ENCODE measurements at places on chromosomes 4 and X.

- DNase-seq: no peak
Measured at GRCh38 chrX:154724993-154725756, 25.7 kb downstream of the GAB3 start.

- DNase-seq: no peak
Measured at GRCh38 chr4:40275065-40275730, 59.9 kb upstream of the CHRNA9 start.

DNA sequence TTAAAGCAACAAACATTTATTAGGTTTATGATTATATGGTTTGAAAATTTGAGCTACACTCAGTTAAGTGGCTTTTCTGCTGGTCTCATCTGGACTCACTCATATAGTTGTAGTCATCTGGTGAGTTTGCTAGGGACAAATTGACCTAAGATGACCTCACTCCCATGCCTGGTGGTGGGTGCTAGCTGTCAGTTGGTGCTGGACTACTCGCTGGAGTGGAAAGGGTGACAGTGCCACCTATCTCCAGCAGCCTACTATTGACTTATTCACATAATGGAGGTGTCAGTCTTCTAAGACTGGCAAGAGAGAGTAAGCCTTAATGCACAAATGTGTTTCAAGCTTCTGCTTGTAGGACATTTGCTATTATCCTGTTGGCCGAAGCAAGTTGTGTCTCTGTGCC lies 88.2 kb downstream of the TASL start:
- DNase-seq: no peak

GRCh38 chr4:163991298-163991865 lies 496.9 kb downstream of the TMA16 start:
- DNase-seq: no peak

- no peak for DNase-seq
Measured at GRCh38 chr4:13957871-13958270, 330.3 kb upstream of the BOD1L1 start.

GRCh38 chr4:16120720-16121119 lies 36.9 kb upstream of the PROM1 start:
- DNase-seq: no peak

DNA sequence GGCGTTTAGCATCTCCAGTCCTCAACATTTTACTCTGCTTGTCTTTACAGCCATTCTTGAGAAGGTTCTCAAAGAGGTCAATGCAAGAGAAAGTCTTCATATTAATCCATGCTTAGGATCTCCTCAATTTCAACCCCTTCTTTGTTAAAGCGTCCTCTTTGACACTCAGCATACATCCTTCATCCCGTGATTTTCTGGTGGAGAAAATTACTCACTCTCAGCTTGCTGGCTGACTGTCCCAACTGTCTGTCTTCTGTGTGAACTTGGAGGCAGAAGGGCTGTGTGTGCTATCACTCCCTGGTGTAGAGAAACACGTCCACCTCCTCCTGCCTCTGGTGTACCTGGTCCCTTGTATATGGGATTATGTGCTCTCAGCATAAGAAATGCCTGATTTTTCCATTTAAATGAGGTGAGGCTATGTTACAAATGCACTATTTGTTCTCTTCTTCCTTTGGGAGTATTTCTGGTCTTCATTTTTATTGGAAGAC lies 57.8 kb downstream of the GALNT7 start:
- DNase-seq: no peak

DNA sequence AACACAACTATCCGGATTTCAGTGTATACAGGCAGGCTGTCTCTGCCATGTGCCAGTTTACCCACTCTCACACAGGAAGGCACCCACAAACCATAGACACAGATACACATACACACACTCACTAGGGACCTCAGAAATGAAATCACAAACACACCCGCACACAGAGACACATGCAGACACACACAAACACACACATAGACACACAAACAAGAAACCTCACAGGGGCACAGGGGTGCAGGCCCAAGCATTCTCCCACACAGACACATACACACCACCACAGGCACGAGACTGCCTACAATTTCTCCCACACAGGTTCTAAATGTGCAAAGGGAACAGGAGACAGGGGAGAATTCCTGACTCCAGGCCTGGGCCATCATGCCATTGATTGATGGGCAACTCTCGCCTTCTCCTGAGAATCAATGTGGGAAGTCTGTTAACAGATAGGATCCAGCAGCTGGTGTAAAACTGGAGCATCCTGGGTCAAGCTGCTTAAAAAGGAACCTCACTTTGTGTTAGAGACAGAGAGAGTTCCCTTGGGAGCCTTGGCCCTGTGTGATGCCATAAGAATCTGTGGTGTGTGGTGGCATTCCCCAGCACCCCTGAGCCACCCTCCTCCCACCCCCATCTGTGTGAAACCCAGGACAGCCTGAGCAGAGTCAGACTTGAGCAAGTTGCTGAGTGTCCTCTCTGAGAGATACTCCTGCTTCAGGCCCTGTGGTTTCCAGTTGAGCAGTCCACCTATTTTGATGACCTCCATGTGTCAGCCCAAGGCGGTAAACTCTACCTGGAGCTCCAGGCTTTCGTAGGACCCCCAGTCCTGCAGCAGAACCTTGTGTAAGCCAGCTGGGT lies 33.9 kb downstream of the NBDY start:
- peak; percentile 42 for DNase-seq

- DNase-seq: no peak
Measured at GRCh38 chrX:118049713-118050112, 66.9 kb downstream of the KLHL13 start.

DNA sequence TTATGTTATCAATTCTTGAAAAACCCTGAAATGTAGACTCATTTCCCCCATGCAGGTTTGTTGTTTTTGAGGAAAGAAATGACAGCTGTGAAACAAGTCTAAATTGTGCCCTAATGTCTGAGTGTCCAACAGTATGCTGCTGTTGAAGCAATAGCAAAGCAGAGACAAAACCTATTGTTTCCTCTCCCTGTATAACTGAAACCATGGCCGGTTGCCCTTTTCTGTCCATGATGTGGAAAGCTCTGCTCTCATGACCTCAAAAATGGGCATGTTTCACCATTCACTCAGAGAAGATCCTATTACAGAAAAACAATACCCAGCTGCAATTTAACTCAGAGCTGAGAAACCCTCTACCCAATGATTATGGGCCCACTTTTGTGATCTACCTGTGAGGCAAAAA lies 312.6 kb upstream of the FTHL17 start:
- DNase-seq: no peak

DNA sequence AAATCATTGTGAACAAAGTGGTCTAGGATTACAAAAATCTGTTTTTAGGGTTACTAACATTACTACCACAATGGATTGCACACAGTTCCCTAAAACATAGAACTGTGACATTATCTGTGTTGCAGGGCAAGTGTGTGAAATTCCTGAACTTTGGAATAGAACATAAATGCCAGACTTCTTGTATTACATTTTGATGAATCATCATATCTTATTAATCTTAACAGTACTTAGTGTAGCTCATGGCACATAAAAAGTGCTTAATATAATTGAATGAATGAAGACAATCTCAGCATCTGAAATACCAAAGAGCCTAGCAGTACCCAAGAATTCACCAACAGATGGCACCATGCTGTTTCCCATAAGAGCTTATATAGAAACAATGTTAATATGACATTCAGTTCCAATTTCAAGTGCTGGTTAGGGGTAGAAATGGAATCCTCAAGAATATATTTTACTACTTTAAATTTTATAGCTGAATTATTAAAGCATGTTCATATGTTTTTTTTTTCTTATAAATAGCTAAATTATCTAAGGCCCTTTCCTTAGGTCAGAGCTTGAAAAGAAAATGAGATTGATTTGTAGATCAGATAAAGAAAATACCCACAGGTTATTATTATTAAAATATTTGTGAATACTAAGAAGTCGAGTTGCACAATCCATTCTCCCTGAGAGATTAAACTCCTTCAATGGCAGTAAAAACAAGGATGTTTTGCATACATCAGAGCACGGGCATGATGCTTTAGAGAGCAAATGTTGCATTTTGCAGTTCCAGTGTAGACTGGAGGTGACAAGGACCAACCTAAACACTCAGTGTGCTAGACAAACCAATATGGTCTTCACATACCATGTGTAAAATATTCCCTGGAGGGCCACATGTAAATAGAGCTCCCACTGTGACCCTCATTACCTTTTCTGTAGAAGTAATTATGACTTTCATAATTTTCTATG lies 25.7 kb upstream of the SHISA3 start:
- no peak for DNase-seq

- no peak for DNase-seq
Measured at GRCh38 chrX:130336531-130336930, 3.2 kb upstream of the SLC25A14 start.

DNA sequence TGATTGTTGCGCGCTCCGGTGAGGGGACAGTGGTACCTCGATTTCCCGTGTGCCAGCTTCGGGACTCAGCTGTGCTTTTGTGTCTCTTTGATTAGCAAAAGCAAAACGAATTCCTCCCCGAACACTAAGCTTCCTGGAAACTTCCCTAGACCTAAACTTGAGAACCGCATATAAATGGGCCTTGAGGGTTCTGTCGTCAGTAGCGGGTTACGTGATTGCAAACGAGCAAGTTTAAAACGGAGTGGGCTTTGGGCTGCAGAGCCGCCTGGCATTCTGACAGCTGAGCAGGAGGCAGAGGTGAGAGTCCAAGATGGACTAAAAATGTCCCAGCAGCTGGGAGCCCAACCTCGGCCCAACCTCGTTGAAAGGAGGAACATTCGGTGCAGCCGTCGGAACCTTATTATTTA lies 1.2 kb upstream of the TAPT1 start:
- DNase-seq: no peak

DNA sequence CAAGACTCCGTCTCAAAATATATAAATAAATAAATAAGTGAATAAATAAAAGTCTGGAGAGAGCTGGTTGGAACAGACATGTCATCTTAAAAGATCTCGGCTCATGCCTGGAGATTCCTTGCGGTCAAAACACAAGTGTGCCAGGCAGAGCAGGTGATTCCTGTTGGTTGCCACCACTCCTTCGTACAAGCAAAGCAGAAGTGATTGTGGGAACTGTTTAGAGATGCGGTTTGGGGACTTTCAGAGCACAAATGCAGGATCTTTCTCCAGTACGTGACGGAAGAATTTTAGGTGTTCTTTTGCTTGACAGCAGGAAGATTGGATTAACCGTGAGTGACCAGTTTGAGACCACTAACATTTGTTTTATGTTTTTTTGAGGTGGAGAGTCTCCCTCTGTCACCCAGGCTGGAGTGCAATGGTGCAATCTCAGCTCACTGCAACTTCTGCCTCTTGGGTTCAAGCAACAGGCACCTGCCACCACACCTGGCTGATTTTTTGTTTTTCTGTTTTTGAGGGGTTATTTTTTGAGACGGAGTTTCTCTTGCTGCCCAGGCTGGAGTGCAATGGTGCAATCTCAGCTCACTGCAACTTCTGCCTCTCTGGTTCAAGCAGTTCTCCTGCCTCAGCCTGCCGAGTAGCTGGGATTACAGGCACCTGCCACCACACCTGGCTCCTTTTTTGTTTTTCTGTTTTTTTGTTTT lies 2.8 kb upstream of the CRLF2 start:
- no peak for DNase-seq

Measured in activated T-cell treated with anti-CD3 and anti-CD28 coated beads, Interleukin-2, amount 50 U/mL, for 24 hours (primary cell).